Stimulated activated CD8-positive, alpha-beta memory T cell treated with anti-CD3 and anti-CD28 coated beads, Interleukin-12 subunit alpha, Interleukin-12 subunit beta, amount 100 ng/mL, for 1 hour (primary cell): ENCODE measurements at places on chromosomes 4 and X.

DNA sequence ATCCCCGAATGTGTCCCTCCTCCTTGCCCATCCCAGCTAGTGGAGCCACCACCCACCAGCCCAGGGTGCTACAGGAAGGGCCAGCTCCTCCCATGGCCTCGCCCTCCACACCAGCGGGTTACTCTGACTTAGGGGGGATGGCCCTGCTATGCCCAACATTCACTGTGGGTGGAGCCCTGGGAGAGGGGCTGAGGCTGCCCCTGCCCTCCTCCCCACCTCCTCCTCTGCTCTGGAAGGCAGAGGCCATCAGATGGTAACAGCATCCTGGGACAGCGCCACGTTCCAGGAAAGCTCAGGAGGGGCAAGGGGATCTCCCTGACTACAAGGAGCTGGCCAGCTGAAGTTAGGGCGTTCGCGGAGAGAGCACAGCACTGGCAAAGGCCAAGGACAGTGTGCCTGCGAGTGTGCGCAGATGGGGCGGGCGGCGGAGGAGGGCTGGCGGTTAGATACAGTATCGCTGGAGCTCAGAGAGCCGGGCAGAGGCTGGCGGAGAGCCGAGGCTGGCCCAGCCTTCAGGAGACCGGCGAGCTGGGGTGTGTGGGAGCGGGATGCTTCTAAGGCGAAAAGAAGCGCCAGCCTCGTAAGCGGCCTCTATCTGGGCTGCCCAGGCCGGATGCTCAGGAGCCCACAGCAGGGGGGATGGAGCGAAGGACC is 1.5 kb downstream of the JAKMIP1 start:
- DNase-seq, result no peak

DNA sequence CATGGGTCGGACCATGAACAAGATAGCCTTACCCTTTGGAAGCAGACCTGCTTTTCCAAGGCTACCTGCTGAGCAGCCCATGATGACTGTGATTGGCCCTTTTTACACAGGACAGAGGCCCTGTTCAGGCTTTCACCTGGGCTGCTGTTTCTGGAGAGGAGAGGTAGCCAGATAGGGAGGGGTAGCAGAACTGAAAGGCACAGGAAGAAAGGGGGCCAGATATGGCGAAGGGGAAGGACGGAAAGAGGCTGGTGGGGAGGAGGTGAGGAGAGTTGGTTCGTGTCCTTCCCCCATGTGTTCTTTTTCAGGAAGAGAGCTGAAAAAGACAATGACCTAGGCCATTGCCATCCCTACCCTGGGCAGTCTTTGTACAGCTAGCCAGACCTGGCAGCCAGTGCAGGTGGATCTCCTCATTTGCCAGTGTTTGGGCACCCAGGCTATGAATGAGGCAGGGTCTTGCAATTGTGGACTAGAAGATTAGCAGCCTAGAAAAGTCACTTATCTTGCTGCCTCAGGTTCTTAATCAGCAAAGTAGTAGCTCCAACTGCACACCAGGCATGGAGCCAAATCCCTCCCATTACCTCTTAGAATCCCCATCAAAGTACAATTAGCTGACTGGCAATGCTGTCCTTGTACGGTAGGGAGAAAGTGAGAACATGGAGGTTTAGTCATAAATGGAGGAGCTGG is 139.6 kb downstream of the AMMECR1 start:
- DNase-seq, result no peak

DNA sequence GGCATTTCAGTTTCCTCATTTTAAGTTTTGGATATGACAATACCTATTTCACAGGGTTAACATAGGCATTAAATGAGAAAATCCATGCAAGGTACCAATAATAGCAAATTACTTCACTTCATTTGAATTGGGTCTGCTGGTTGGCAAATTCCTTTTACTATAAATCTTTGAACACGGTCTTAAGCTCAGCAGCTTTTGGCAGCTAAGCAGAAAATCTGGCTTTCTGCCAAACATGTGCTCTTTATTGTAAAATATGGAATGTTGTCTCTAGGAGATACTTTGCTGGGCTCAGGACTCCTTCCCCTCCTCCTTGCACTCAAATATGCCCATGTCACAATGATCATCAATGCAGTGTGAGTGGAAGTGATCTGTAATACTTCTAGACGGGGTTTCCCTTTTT is 16.8 kb upstream of the DMP1 start:
- DNase-seq, result no peak

- DNase-seq, result no peak
These were observed 2.9 kb downstream of the USP11 start for GRCh38 chrX:47235691-47236103.

DNA sequence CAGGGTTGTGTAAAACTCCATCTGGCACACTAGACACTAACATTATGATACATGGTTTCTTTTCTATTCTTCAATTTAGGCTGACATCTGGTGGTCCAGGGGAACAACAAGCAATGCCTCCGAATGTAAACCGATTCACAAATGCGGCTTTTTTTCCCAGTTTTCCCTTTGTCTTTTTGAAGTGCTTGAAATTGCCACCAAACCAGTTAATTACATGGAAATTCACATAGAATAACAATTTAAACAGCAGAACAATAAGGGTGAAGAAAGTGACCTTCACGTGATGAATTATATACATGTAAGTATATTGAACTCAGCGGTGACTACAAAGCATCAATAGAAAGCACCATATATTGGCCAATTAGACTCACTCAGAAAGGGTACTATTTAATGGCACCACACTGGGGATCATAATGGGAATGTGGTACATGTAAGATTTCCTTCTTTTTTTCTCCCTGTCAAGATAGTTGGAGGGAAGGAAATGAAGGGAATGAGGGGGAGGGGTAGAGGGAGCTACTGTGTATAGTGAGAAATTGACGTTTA is 103.9 kb downstream of the MMRN1 start:
- DNase-seq, result no peak

- DNase-seq, result no peak
These were observed 411 bp upstream of the GPRASP1 start for GRCh38 chrX:102650903-102651241.

- DNase-seq, result no peak
These were observed 138.9 kb upstream of the IGFBP7 start for GRCh38 chr4:57249083-57249482.

GRCh38 chrX:42943051-42943974 is 165.3 kb upstream of the PPP1R2C start:
- DNase-seq, result no peak

GRCh38 chr4:168551945-168552695 is 55.3 kb downstream of the PALLD start:
- DNase-seq, result no peak

GRCh38 chr4:165379678-165380064 is 863 bp downstream of the CPE start:
- no peak for DNase-seq

DNA sequence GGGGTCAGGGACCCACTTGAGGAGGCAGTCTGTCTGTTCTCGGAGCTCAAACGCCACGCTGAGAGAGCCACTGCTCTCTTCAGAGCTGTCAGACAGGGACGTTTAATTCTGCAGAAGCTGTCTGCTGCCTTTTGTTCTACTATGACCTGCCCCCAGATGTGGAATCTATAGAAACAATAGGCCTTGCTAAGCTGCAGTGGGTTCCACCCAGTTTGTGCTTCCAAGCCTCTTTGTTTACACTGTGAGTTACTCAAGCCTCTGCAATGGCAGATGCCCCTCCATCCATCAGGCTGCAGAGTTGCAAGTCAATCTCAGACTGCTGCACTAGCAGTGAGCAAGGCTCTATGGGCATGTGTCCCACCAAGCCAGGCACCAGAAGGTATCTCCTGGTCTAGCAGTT is 158.1 kb downstream of the DTHD1 start:
- no peak for DNase-seq

DNA sequence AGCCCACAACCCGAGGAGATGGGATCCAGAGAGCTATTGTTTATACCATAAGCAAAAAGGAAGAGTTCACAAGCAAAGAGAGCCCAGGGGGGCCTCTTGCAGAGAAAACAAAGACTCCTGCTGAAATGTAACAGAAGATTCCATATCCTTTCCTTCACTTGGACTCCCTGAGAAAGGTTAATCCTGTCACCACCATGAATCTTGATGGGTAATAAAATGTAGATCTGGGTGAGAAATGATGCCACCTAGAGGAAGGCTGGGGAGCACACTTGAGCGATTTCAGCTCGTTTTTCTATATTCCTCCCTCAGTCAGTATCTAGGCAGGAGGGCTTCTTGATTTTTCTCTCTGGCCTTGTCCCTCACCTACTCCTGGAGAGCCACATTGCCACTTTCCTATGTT is 10.2 kb upstream of the KCNE5 start:
- DNase-seq, result no peak

DNA sequence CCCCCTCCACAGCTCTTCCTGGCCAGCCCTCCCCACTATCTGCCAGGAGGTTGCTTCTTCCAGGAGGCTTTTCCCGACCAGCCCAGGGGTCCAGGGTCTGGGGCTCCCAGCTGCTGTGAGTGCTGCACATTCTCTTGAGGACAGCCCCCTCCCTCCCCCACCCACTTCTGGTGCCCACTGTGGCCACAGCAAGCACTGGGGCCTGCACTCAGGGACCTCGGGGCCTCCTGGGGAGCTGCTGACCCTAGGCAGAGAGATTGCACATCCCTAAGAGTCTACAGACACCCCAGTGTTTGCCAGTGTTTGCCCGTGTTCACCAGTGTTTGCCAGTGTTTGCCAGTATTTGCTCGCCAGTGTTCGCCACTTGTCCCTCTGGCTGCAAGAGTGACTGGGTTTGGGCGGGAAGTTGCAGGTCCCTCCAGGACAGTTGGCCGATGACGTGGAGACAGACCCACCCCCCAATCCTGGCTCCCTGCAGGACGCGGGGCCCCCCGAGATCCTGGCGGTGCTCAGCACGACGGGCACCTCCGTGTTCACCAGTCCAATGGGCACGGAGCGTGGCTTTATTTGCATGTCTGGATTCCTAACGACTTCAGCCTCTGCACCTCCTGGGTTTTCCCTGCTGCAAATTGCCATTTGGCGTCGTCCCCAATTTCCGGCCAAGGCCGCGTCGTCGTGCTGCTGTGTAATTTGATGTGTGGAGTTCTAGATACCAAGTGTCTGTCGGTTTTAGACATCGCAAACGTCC is 87.5 kb upstream of the NKX1-1 start:
- DNase-seq, result no peak

GRCh38 chrX:68932611-68933010 is 103.8 kb downstream of the EFNB1 start:
- no peak for DNase-seq

GRCh38 chrX:115409551-115409950 is 120.0 kb downstream of the LUZP4 start:
- no peak for DNase-seq

GRCh38 chr4:170270628-170271027 is 180.9 kb upstream of the AADAT start:
- no peak for DNase-seq

GRCh38 chrX:69014200-69014599 is 151.1 kb downstream of the PJA1 start:
- no peak for DNase-seq

DNA sequence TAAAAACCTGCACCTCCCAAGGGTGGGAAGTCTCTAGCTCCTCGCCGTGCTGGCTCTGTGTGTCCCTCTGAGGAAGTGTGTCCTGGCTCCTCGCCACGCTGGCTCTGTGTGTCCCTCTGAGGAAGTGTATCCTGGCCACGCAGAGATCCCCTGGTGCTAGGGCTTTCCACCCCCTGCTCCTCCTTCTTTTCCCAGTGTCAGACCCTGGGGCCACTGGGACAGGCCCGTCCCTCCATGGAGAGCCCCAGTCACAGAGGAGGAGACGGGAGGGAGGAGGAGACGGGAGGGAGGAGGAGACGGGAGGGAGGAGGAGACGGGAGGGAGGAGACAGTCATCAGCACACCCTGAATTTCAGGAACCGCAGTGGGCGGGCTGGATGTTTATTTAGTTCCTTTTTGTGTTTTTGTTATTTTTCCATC is 53.8 kb upstream of the HGFAC start:
- DNase-seq, result no peak

DNA sequence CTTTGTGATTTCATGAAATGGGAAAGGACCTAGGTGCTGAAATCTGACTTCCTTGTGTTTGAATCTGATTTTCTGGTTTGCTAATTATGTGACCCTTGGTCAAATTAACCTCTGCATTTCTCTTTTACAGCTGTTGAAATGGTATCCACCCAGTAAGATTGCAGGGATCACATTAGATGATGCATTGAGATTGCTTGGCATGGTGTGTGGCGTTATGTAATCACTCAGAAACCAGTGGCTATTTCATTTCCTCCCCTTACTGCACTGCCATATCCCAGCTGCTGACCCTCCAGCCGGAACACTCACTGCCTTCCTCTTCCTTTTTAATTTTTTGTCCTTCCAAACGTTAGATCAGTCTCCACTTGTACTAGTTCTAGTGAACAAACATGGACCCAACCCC is 79.0 kb downstream of the KLHL8 start:
- DNase-seq, result no peak

- DNase-seq, result no peak
These were observed 15.6 kb downstream of the DGKQ start for GRCh38 chr4:957581-958313.

DNA sequence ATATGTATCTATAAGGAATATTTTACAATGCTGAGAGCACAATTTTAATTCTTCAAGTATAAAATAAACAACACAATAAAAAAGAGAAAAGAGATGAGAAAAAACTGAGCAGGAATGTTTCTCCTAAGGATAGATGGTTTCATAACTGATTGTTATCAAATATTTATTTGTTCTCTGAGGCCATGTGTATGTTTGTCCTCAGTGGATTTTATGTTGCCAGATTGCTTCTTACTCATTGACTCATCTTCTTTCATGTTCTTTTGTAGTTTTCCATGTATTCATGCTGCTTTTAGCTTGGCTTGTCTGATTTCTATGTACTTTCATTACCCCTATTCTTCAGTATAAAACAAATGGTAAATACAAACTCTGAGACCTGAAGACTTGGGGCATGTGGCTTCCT is 41.2 kb downstream of the NPY5R start:
- DNase-seq, result no peak

DNA sequence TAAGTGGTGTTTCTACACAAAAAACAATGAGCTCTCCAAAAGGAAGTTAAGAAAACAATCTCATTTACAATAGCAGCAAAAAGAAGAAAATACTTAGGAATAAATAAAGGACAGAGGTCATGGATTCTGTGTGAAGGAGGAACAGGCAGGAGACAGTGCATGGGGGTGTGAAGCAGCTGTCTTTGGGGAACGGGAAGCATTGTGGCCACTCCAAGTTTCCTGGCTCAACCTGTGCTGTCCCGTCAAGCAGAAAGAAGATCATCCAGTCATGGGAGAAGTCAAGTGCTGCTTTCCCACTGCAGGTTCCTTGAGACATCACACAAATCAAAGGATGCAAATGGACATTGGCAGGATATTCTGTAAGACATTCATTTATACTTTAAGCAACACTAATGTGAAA is 66.1 kb upstream of the MAML3 start:
- DNase-seq, result no peak

- no peak for DNase-seq
These were observed 43.1 kb upstream of the AFF2 start for GRCh38 chrX:148457279-148457678.

DNA sequence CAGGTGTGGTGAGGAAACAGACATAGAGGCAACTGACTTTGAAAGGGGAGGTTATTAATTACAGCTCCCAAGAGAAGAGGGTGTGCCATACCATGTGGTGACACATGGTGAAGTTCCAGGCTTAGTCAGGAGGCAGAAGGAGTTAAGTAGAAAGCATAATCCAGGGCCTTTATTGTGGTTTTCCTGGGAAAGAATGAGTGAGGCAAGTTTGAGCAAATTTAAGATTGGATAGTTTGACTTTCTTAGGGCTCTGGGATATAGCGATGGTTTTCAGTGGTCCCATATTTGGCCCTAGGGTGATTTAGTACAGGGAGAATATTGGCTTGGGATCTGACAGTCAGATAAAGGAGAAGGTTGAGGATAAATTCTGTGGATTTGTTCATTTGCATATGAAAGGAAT is 495.9 kb upstream of the FSTL5 start:
- DNase-seq, result no peak
